ELR (cell line): ENCODE measurements at places on chromosomes 13 and 19.

GRCh38 chr13:54077569-54077968 is 1049.0 kb downstream of the OLFM4 start:
- no peak for DNase-seq

DNA sequence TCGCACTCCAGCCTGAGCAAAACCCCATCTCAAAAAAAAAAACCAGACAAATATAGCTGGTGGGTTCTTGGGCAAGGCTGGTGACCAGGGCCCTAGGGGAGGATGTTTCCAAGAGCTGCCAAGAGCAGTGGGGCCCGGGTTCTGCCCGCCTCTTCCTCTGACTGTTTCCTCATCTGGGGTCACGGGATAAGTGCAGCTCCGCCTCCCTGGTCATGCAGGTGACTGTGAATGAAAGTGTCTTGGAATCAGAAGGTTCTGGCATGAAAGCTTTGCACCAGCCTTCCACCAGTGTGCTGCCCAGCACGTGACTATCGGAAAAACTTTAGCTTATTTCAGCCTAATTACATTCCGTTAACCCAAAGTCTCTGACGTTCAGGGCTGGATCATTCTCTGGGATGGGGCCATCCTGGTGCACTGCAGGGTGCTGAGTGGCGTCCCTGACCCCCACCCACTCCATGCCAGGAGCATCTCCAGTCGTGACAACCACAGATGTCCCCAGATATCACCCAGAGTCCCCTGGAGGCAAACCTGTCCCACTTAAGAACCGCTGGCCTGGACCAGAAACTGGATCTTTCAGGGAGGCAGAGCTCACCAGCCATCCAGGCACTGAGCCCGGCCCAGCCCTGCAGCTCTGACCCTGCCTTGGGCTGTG is 85.6 kb downstream of the GNG7 start:
- DNase-seq, result no peak

DNA sequence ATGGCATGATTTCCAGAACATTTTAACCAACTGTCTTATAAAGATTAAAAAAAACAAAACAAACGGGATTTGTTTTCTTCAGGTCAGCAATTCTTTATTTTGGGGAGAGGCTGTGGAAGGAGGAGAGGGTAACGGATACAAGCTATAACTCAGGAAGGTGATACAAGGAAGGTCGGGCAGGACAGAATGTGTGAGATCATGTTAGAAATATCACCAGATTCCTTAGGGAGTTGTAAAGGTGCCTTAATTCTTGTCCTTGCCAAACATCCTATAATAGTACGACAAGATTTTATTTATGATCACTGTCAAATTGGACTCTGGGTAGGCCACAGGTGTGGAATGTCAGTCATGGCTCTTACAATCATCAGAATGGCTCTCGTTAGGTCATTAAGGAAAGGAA is 503.1 kb downstream of the DIAPH3 start:
- no peak for DNase-seq

- peak; percentile 95 for DNase-seq
These were observed 63.4 kb downstream of the EFNB2 start for GRCh38 chr13:106471957-106472543.

- peak; percentile 63 for DNase-seq
These were observed 102.9 kb downstream of the FRY start for GRCh38 chr13:32134241-32135055.

- peak; percentile 48 for DNase-seq
These were observed 44.3 kb upstream of the ENOX1 start for GRCh38 chr13:43831088-43831487.

- DNase-seq, result no peak
These were observed 262.5 kb downstream of the DIAPH3 start for GRCh38 chr13:59901191-59901590.

DNA sequence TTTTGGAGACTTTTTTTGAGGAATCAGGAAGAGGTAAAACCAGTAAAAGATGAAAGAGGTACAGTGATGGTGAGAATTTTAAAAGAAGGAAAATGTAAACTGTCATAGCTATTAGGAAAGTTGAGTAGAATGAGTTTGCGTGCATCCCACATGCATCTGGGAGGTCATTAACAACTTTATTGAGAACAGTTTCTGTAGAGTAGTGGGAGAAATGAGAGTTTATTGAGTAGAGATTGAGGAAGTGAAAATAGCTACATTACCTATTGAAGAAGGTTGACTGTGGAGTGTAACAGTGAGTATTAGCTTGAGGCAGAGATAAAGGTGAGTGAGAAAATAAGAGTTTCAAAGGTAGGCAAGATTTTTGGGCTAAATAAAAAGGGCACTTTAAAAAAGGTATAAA is 38.7 kb downstream of the BRCA2 start:
- DNase-seq, result no peak

- no peak for DNase-seq
These were observed 113.1 kb downstream of the PCDH9 start for GRCh38 chr13:67117010-67117550.

GRCh38 chr13:41610404-41610803 is 153.1 kb downstream of the RGCC start:
- peak; percentile 80 for DNase-seq
